ENCODE measurements at places on chromosomes 13 and 19.
A peak's percentile ranks its signal among the peaks of the same experiment; 100 is the strongest.

DNA sequence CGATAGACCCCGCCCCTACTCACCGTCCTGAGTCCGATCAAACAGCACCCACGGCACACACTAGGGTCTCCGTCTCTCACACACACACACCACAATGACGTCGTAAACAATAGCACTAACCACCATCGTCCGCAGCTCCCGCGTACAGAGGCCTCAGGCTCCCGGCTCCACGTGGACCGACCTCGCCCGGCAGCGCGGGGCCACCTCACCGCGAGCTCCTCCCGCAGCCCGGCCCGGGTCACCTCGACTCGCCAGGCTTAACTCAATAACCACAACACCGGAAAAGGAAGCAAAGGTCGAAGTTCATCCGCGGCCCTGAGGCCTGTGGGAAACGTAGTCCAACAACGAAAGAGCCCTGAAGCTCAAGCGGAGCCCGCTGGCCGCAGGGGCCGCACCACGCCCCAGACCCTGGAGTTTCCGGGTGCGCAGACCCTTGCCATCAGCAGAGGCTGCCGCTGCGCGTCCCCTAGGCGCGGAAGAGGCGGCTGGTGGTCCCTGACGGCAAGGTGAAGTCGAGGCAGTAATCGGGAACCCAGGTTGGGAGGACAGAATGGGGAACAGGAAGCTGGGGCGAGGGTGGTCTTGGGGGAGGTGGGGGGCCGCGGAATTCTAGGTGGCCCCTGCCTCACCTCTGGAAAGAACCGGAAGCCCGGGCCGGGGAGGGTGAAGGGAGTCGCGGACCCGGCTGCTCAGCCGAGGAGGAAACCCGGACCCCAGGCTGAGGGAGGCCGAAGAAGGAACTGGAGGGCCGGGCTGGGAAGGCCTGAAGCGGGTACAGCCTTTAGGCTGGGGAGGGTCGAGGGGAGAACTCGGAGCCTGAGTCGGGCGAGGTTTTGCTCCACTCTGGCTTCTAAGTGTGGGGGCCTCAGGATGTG, at the start of gene ZNF529:
ZNF529 (minus strand) TSS at position 273 of the 875 bp plus-strand sequence. CDS start 946 bp downstream, outside the sequence.
- peak; percentile 77 for DNase-seq

DNA sequence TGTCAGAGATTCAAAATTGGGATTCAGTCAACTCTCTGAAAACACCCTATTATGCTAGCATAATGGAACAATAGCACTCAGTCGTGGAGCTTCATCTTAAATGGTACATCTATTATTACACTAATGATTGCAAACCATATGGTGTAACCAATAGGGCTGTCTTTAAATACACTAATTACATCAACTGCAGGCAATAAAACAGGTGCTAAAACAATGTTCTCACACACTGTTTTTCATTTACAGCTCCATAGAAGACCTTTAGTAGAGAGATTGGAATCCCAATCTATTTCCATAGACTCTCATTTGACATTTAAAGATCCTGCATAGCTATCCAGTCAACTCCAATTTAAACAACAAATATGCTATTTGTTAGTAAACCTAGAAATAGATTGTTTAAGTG, 1917.4 kb downstream of the OLFM4 start:
- DNase-seq, result no peak

DNA sequence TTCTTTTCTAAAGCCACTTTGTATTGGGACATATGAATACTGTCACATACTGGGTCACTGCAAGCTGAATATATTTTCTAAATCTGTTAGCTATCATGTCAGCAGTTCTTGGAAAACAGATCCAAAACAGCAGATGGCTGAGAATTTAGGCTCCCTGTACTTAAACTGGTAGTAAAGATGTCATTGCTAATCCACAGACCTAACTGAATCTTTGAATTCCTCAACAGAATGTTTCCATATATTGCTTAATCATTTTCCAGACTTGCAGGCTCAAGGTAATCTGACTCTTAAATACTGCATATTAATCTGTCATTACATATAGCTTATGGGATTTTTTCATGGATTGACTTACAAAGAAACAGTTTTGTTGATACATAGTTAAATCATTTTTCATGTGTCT, 639.0 kb upstream of the KLHL1 start:
- no peak for DNase-seq

DNA sequence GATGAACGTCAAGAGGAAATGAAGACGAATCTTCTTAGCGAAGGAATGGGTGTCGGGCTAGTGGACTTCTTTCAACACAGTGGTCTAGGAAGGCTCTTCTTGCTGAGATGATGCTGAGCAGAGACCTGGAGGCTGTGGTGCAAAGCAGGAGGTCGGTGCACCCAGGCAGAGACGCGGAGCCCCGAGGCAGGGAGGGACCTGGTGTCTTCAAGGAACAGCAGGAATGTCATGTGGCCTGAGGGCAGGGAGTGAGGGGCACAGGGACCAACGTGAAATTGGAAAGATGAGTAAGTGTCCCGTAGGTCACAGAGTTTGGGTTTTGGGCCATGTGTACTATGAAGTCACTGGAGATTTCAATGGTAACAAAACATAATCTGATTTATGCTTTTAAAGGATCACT, 11.4 kb upstream of the CDC42EP5 start:
- no peak for DNase-seq

- no peak for DNase-seq
Observed at GRCh38 chr13:97858161-97858560, 95.3 kb upstream of the IPO5 start.

DNA sequence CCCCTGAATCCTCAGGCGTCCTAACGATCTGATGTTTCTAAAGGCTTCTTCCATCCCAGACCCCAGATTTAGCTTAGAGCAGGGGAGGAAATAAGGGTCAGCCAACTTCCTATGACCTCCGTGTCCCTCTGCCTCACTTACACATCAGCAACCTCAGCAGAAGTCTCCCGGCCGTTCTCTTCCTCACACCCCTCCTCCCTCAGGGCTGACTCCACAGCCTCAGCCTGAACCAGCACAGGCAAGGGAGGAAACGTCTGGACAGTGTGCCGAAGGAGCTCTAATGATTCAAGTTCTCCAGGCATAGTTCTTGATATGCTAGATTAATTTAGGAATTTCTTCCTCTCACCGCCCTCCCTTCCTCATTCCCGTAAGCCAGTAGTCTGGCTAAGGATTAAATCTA, 121.4 kb downstream of the NUFIP1 start:
- DNase-seq, result no peak

GRCh38 chr13:51781246-51782022, 22.5 kb downstream of the DHRS12 start:
- DNase-seq, result no peak

GRCh38 chr19:5360003-5360780, 19.6 kb upstream of the PTPRS start:
- no peak for DNase-seq

DNA sequence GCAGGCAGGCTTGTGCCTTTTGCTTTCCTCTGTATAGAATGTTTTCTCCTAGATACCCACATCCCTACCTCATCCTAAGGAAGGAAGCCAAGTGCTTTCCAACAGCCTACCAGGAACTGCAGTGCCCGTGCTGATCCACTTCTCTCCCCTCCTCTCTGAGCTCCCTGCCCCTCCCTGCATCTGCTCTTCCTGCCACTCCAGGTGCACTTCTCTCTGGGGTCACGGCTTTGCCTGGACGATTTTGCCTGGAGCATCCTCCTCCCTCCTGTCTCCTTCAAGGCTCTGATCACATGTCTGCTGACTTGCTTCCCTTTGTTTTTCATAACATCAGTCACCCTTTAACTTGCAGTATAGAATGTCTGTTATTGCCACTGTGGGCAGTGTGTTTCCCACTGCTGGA, 34.7 kb upstream of the IRS2 start:
- no peak for DNase-seq

- DNase-seq, result peak; percentile 73
Observed at GRCh38 chr19:8396563-8397203, 6.5 kb downstream of the RAB11B start.

DNA sequence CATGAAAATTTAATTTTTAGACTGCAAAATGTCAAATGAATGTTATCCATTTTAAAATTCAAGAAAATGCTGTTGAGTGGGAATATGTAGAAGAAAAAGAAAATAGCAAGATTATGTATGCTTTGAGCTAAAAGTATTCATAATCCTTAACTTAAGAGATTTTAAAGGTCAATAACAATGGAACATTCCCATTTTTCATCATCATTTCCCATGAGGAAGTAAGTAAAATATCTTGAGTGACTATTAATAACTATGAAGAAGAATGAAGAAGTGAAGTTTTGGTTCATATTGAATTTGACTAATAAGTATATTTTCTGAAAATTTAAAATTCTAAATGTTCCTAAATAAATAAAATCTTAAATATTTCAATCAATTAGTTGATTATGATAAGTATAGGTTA, 273.4 kb downstream of the DACH1 start:
- no peak for DNase-seq
